ENCODE measurements at places on chromosomes 13 and 19. TPM values are rescaled to one million over a fixed set of nuclear protein-coding genes. Genes with fewer than 3 reads are reported as not detected.

- no peak overlapping the region for H3K4me3 ChIP-seq
- H3K36me3 ChIP-seq = no peaks in the 10 kb centered on the region
- no peaks in the 10 kb centered on the region for H3K27me3 ChIP-seq
- no peak overlapping the region for H3K27ac ChIP-seq
- DNase-seq = no peak
These were observed 50.0 kb upstream of the RGCC start for GRCh38 chr13:41407380-41407779.

DNA sequence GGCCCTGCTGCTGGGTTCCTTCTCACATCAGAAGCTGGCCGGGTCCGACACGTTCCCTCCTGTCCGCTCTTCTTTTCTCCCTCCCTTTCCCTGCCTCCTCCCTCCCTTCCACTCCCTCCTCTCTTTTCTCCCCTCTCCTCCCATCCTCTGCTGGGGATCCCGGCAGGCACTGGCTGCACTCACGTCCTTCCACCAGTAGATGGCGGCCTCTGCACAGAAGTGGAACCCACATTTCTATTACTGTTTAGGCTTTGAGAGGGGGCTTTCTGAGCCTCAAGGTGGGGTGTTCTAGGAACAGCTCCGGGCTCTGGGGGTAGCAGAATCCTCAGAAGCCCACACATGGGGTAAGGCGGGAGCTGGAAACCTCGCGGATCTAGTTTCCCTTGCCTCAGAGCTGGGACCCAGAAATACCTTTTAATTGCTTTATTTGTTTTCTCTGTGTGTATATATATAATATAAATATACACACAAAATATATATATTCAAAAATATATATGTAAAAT lies 294.2 kb downstream of the ZNF536 start:
- DNase-seq = no peak
- H3K4me1 ChIP-seq = no peaks in the 10 kb centered on the region
- H3K4me3 ChIP-seq = no peak overlapping the region
- peaks cover 30% of the 10 kb centered on the region for H3K27me3 ChIP-seq
- no peaks in the 10 kb centered on the region for H3K36me3 ChIP-seq
- no peak overlapping the region for H3K27ac ChIP-seq

- no peak for DNase-seq
- H3K27ac ChIP-seq = no peak overlapping the region
- H3K36me3 ChIP-seq = no peaks in the 10 kb centered on the region
- no peaks in the 10 kb centered on the region for H3K27me3 ChIP-seq
These were observed 6.3 kb upstream of the ZNF175 start for GRCh38 chr19:51564791-51565190.

DNA sequence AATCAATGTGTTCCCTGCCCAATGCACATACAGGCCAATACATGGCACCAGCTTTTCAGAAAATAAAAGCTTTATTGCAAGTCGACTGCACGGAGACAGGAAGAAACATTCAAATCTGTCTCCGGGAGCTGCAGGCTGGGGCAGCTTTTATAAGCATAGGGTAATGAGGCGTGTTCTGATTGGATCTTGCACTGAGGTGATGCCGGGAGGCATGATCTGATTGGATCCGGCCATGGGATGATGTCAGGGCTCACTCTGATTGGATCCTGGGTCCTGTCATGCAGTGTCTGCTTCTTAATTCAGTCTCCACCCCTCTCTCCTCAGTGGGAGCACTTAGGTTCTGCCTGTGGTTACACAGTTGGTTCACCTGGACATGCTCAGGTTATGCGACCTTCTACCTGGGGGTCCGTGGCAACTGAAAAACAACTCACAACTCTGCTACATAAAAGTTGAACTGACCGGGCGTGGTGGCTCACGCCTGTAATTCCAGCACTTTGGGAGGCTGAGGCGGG lies 11.8 kb upstream of the FBN3 start:
- H3K27ac ChIP-seq = no peak overlapping the region
- no peaks in the 10 kb centered on the region for H3K36me3 ChIP-seq
- H3K4me3 ChIP-seq = no peak overlapping the region
- no peaks in the 10 kb centered on the region for H3K27me3 ChIP-seq
- no peak for DNase-seq

- H3K27me3 ChIP-seq = no peaks in the 10 kb centered on the region
- peaks cover 21% of the 10 kb centered on the region for H3K4me1 ChIP-seq
- DNase-seq = peak; percentile 65
- H3K36me3 ChIP-seq = peaks cover 7% of the 10 kb centered on the region
- no peak overlapping the region for H3K4me3 ChIP-seq
- no peak overlapping the region for H3K27ac ChIP-seq
These were observed 33.6 kb downstream of the CEBPG start for GRCh38 chr19:33407140-33407551.

- H3K4me1 ChIP-seq = no peaks in the 10 kb centered on the region
- no peak for DNase-seq
- H3K27ac ChIP-seq = no peak overlapping the region
These were observed 13.8 kb upstream of the PTPRS start for GRCh38 chr19:5354403-5354802.

GRCh38 chr13:92681239-92681638 lies 545.4 kb upstream of the GPC6 start:
- no peaks in the 10 kb centered on the region for H3K27me3 ChIP-seq
- H3K27ac ChIP-seq = no peak overlapping the region
- no peaks in the 10 kb centered on the region for H3K4me1 ChIP-seq
- DNase-seq = no peak

DNA sequence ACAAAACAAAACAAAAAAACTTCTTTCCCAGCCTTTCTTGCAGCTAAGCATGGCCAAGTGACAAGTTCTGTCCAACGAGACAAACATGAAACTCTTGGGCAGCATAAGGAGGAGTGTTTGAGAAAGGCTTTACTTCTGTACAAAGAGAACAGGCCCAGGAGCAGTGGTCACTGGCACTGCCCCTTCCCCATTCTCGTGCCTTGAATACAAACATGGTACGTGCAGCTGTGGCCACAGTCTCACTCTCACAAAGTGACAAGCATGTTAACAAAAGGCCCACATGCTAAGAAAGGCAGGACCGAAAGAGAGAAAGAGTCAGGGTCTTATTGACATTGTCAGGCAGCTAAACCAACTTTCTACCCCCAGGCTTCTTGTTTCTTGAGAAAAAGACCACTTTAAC lies 19.8 kb upstream of the SLC25A30 start:
- H3K27me3 ChIP-seq = no peaks in the 10 kb centered on the region
- DNase-seq = no peak
- H3K36me3 ChIP-seq = no peaks in the 10 kb centered on the region
- H3K27ac ChIP-seq = no peak overlapping the region

DNA sequence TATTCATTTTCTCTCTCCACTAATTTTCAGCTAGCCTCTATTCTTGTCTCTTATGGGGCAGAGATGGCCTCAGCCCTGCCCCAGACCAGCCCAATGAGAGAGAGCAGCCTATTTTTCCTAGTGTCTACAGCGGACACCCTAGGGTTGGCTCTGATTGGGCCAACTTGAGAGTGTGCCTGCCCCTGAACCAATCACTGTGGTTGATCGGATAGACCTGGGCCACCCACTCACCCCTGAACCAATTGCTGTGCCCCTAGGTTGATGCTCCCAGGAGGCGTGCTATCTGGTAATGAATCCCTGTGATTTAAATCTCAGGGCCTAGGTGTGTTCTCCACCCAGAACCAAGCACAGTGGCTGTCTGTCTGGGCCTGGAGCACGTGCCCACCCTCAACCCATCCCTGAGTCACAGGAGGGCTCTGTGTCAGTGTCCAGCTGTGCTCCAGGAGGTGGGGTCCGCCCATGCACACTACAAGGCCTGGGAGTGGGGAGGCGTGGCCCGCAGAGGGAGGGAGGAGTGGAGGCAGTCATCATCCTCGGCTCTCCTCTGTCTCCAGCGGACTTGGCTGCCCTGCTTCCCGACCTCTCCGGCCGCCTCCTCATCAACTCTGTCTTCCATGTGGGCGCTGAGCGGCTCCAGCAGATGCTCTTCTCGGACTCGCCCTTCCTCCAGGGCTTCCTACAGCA lies 14.9 kb upstream of the SCN1B start:
- H3K4me1 ChIP-seq = peaks cover 37% of the 10 kb centered on the region
- no peaks in the 10 kb centered on the region for H3K27me3 ChIP-seq
- H3K4me3 ChIP-seq = no peak overlapping the region
- peaks cover 84% of the 10 kb centered on the region for H3K36me3 ChIP-seq
- H3K27ac ChIP-seq = peak overlapping the region; percentile 36
- no peak for DNase-seq

- peak; percentile 79 for DNase-seq
- peak overlapping the region; percentile 48 for H3K4me3 ChIP-seq
- peaks cover 57% of the 10 kb centered on the region for H3K4me1 ChIP-seq
- H3K27ac ChIP-seq = peak overlapping the region; percentile 99
- no peaks in the 10 kb centered on the region for H3K27me3 ChIP-seq
These were observed 4.9 kb upstream of the ZFP36 start for GRCh38 chr19:39401549-39402345.

GRCh38 chr19:56312787-56313657 lies 1.6 kb downstream of the ZSCAN5A start:
- H3K27me3 ChIP-seq = no peaks in the 10 kb centered on the region
- no peak for DNase-seq
- peaks cover 15% of the 10 kb centered on the region for H3K4me1 ChIP-seq
- H3K36me3 ChIP-seq = no peaks in the 10 kb centered on the region
- no peak overlapping the region for H3K4me3 ChIP-seq
- peak overlapping the region; percentile 95 for H3K27ac ChIP-seq

DNA sequence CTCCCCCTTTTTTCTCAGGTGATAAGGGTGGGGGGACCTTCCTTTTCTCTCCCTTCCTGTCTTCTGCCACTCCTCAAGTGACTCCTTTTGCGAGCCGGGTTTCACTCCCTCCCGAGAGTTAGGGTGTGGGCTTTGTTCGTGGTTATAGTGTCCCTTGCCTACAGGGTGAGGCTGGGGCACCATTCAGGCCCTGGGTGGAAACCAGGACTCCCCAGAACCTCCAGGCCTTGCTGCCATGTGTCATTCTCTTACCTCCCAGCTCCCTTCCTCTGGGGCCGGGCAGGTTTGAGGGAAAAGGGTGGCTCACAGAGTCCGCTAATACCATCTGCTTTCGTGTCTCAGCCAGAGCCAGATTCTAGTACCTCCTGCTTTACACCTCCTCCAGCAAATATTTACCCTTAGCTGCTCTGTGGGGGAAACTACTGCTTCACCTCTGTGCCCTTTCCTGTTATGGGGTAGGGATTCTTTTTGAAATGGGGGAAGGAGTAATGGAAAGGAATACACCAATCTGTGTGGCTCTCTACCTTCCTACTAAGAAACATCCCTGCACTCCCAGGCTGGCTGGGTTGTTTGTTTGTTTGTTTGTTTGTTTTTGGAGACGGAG lies 2.8 kb downstream of the ACTN4 start:
- H3K36me3 ChIP-seq = no peaks in the 10 kb centered on the region
- H3K4me1 ChIP-seq = peaks cover 63% of the 10 kb centered on the region
- H3K27me3 ChIP-seq = no peaks in the 10 kb centered on the region
- no peak for DNase-seq

DNA sequence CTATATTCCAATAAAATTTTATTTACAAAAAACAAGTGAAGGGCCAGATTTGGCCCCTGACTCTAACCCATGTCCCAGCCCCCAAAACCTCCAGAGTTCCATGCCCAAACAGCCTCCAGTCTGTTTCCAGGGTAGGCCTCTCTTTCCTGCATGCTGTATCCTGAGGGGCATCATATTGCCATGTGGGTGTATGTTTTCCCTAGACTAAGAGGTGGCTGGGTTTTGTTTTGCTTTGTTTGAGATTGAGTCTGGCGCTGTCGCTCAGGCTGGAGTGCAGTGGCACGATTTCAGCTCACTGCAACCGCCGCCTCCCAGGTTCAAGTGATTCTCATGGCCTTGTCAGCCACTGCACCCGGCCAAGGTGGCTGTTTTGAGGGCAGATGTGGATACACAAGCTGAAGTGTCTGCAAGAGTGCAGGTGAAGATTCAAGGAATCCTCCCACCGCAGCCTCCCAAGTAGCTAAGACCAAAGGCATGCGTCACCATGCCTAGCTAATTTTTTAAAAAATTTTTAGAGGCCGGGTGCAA lies 23.6 kb upstream of the LSM14A start:
- no peak overlapping the region for H3K27ac ChIP-seq
- no peak for DNase-seq
- no peaks in the 10 kb centered on the region for H3K27me3 ChIP-seq
- H3K4me1 ChIP-seq = no peaks in the 10 kb centered on the region
- no peak overlapping the region for H3K4me3 ChIP-seq

GRCh38 chr19:32908641-32909190 lies 39.1 kb upstream of the SLC7A9 start:
- H3K27me3 ChIP-seq = no peaks in the 10 kb centered on the region
- H3K36me3 ChIP-seq = peaks cover 16% of the 10 kb centered on the region
- no peak for DNase-seq
- H3K4me1 ChIP-seq = no peaks in the 10 kb centered on the region
- H3K27ac ChIP-seq = no peak overlapping the region
- H3K4me3 ChIP-seq = no peak overlapping the region

- peaks cover 28% of the 10 kb centered on the region for H3K4me1 ChIP-seq
- peaks cover 5% of the 10 kb centered on the region for H3K27me3 ChIP-seq
- H3K36me3 ChIP-seq = no peaks in the 10 kb centered on the region
- DNase-seq = no peak
- no peak overlapping the region for H3K4me3 ChIP-seq
These were observed 5.3 kb downstream of the ARHGEF7 start for GRCh38 chr13:111120422-111120821.

DNA sequence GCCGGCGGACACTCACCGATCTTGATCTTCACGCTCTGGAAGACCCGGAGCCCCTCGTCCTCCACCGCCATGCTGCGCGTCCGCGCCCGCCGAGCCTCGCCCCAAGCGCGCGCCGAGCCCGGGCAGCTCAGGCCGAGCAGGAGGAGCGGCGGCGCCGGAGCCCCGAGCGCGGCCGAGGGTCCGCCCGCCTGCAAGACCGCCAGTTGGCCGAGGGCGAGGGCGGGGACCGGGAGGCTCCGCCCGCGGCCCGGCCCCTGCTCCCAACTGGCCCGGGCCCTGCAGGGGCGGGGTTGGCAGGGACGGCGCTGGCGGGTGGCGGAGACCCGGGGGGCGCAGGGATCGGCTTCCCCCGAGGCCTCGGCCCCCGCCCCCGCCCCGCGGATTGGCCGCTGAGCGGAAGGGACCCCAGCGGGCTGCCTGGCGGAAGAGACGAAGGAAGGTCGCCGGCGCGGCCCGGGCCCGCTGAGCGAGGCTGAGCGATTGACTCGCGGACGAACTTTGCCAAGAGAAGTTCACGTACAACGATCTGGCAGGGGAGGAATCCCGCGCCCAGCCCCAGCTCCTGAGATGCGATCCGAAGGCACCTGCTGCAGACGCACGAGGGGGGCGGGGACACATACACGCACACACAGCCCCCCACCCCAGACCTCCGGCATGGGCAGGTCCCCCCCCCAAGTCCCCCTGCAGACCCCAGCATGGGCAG lies at the start of gene RASA3:
Gene RASA3 (minus strand): TSS at position 205 of the 703 bp plus-strand sequence. CDS start 134 bp downstream, at position 71.
- peak; percentile 86 for DNase-seq
- H3K27me3 ChIP-seq = no peaks in the 10 kb centered on the region
- H3K27ac ChIP-seq = peak within 1 kb of the TSS; percentile 81
- no peaks in the 10 kb centered on the region for H3K36me3 ChIP-seq

GRCh38 chr19:33316541-33317264 lies 14.4 kb upstream of the CEBPA start:
- H3K27me3 ChIP-seq = no peaks in the 10 kb centered on the region
- H3K27ac ChIP-seq = no peak overlapping the region

The FGF22 gene
- 0.52 TPM for total RNA-seq

The IZUMO1 gene
- total RNA-seq = 3.8 TPM

The SCAMP4 gene
- total RNA-seq = 73.2 TPM

The SMAD9 gene
- 21.5 TPM for total RNA-seq

The KIR2DL1 gene
- 0.58 TPM for total RNA-seq

The ZNF112 gene
- total RNA-seq = 3.4 TPM
